ENCODE measurements at places on chromosomes 12 and 14.

GRCh38 chr12:7144414-7145120 is 14.4 kb downstream of the CLSTN3 start:
- DNase-seq, result peak; percentile 30

DNA sequence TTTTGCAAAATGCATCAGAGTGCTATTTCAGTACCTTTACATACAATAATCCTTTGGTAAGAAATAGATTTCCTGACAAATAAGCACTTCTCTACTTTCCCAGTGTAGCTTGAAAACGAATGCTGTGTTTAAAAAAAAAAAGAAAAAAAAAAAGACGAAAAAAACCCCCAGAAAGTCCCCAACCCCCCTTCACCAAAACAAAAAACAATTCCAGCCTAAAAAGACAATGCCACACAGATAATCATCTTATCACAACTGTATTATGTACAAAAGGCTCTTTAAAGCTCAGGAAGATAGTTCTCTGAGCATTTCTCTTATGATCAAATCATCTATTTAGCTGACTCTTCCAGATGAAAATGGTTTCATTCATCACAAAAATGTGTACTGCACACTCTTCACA is 1.6 kb downstream of the FERMT2 start:
- DNase-seq, result no peak

DNA sequence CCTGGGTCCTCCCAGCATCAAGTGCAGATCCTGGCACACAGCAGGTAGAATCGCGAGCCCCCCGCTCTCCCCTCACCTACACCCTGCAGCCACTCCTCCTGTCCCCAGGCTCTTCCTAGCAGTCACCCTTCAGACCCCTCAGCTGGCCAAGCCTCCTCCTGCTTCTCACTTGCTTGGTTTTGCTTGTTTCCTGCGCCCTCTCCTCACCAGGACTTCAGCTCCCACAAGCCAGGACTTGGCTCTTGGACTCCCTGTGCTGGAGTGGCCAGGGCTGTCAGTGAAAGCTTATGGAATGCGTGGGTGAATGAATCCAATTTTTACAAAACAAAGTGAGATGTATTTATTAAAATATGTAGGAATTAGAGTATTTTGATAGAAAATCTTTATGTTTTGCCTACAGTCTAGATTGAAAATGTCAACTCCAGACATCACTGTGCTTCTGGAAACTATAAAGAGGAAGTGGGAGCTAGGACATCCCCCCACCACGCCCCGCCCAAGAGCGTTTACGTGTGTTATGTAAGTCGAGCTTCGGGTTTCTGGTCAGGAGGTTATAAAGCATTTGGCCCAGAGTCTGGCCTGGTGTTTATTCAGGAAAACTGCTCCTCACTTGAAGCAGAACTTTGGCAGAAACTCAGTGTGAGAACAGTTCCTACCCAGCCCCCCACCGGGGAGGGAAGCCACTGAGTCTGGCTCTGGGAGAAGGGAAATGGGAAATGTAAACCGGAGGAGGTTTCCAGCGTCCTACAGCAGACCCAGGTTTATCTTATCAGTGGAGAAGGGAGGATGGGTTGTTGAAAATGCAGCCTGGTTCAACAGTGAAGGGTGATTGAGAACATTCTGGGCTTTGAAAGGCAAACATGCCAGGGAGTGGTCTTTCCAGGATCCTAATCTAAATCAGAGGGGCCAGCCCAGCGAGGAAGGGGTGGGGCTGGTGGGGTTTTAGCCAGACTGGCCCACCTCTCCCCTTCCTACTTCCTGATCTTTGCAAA is 8.8 kb downstream of the ALDH2 start:
- DNase-seq, result no peak

DNA sequence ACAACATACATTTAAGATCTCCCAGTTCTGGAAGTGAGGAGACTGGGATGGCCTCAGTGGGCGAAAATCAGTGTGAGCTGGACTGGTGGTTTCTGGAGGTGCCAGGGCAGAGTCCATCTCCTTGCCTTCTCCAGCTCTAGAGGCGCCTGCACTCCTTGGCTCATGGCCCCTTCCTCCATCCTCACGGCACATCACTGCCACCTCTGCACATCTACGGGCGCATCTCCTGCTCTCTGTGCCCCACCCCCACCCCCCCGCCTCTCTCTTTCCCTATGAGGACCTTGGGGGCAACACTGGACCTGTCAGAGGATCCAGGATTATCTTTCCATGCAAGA is 62.8 kb upstream of the DIO3 start:
- peak; percentile 64 for DNase-seq

DNA sequence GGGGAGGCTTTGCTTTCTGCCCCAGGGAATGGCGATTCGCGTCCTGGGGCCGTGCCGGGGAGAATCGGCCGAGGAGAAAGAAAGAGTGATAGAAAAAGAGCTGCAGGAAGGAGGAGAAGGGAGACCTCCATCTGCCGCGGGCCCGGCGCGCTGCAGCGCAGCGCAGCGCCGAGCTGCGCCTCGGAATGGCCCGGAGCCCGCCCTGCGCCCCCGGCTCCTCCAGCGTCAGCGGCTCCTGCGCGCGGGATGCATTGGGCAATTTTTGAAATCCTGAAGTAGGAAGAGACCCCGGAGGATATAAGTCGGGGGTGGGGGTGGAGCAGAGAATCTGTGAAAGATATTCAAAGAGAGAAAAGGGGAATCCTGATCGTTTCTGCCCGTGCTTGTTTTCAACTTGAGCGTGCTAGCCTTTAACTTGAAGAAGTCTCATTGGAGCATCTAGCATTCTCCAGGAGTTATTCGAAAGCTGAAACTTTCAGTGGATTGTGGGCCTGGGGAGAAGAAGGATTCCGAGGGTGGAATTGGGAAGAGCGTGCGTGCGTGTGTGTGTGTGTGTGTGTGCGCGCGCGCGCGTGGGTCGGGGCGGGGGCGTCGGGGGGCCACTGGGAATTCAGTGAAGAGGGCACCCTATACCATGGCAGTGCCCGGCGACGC is 441 bp downstream of the PDE3A start:
- no peak for DNase-seq
